ENCODE measurements at places on chromosomes 11 and 22. TPM values are rescaled to one million over a fixed set of nuclear protein-coding genes. Genes with fewer than 3 reads are reported as not detected.

The CHRDL2 gene
- 1.6 TPM for total RNA-seq

The TPBGL gene
- total RNA-seq = 0.64 TPM

The MYOD1 gene
- not detected for total RNA-seq

The KRTAP5-1 gene
- not detected for total RNA-seq

The NCF4 gene
- total RNA-seq = 37.0 TPM

The C11orf87 gene
- total RNA-seq = 0.35 TPM

The SCGB1D2 gene
- not detected for total RNA-seq

The TMPRSS13 gene
- 9.9 TPM for total RNA-seq

The CHRM1 gene
- 4.7 TPM for total RNA-seq

The SLC5A1 gene
- 1.3 TPM for total RNA-seq

The CCDC116 gene
- 0.69 TPM for total RNA-seq

The TEX54 gene
- not detected for total RNA-seq

The DDI1 gene
- total RNA-seq = not detected

The ANKK1 gene
- total RNA-seq = not detected

The TRIM49 gene
- not detected for total RNA-seq

The OPCML gene
- not detected for total RNA-seq

The FGF19 gene
- not detected for total RNA-seq

The INCENP gene
- 19.5 TPM for total RNA-seq

The DDIAS gene
- total RNA-seq = 3.8 TPM

The THY1 gene
- total RNA-seq = 7.8 TPM

The C11orf86 gene
- total RNA-seq = not detected

The UVRAG gene
- 31.0 TPM for total RNA-seq

The CDC42BPG gene
- 20.9 TPM for total RNA-seq

The PARVG gene
- total RNA-seq = 65.9 TPM

The OR4A16 gene
- total RNA-seq = not detected

The BCO2 gene
- 7.7 TPM for total RNA-seq

The AMBRA1 gene
- total RNA-seq = 33.9 TPM

The ACR gene
- total RNA-seq = 4.5 TPM

All from upper lobe of right lung (tissue), 1 donor.